Spleen (tissue), 13 donors: ENCODE measurements at places on chromosomes 13 and 19.

DNA sequence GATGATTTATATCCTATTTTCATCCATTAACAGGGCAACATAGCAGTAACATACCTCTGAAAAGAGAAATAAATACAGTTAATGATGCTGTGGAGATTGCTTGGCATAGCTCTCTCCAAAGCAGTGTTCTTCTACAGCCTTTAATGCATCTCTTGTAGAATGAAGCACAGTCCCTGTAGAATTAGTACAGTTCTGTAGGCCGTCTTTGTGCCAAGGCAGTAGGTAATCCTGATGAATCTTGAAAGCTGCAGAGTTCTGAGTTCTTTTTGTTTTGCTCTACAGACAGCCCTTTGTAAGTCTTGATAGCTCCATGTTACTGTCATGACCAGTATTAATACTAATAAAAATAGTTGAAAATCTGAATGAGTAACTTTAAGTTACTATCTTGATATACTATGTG lies 184.2 kb downstream of the MAB21L1 start:
- DNase-seq: no peak

DNA sequence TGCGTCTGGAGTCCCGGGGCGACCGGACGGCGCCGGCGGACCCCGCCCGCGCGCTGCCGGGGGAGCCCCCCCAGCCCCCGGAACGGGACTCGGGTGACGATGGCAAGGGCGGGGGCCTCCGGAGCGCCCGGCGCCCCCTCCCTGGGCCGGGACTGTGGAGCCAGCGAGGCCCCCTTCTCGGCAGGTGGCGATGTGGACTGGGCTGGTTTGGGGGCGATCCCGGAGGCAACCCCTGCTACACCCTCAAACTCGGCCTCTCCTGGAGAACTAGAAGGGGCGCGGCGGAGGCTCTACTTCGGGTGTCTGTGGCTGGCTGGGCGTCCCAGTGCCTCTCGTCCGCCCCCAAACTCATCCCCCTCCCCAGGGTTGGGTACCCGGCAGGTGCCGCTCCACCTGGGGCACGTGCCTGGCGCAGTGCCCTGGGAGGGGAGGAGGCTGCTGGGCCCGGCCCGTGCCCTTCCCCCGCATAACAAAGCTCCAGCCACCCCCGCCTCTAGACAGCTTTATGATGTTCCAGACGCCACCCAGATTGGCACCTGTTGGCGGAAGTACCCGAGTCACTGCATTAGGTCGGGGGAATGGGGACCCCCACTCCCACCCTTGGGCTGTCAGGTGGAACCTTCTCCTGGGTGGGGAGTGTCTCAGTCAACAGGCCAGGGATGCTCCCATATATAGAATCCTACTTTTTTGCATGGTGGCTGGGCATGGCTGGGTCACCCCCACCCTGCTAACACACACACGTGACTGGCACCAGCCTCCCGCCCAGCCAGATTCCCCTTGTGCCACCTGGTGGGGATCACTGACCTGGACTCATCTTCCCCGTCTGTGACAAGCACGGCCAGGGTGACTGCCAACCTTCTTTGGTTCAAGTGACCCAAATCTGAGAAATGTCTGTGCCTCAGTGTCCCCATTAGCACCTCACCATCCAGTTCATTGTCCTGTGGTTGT lies 722 bp downstream of the PKN1 start:
- peak; percentile 86 for DNase-seq

DNA sequence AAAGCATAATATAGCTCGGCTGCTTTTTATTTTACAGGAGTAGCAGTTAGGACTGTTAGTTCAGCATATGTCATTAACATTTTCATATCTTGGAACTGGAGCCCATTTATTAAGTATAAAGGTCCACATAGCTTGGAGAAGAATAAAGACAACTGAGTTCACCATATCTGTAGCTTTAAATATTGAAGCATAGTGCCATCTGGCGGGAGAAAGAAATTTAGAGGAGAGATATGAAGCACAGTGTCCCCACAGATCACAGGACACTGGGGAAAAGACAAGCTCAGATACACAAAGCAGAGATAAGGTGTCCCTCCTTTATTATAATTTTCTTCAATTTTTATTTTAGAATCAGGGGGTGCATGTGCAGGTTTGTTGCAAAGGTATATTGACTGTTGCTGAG lies 104.7 kb upstream of the FREM2 start:
- no peak for DNase-seq

DNA sequence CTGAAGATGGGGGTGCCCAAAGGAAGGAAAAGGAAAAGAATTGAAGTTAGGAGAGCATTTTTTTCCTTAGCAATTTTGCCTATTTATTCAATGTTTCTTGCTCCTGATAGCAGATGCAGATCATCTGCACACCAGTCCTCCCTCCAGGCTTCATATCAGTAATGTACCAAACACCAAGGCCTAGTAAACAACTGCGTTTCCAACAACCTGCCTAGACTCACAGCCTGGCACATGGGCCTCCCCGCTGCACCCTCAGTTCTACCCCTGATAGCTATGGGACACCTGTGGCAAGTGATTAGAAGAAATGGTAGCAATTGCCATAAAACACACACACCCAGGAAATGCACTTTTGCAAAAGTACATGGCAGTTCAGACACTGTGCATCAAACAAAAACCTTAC lies 30.4 kb upstream of the HMGB1 start:
- DNase-seq: no peak

DNA sequence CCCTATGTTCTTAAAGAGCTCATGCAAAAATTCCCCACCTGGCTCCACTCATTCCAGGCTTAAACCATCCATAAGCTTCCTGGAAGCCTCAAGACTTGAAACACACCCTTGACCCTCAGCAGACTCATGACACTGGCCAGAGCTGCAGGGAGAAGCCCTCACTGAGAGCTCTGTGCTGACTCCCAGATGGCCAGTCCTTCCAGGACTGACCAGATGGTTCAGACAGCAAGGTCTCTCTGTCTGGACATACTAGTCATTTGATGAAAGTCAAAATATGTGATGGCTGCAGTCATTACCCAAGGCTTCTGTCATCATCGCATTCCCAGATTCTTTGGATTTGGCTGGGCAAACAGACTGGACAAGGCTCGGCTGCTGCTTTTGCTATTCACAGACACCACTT lies 397.4 kb downstream of the FOXO1 start:
- no peak for DNase-seq

- DNase-seq: no peak
Measured at GRCh38 chr13:50990818-50991506, 81.4 kb downstream of the RNASEH2B start.

DNA sequence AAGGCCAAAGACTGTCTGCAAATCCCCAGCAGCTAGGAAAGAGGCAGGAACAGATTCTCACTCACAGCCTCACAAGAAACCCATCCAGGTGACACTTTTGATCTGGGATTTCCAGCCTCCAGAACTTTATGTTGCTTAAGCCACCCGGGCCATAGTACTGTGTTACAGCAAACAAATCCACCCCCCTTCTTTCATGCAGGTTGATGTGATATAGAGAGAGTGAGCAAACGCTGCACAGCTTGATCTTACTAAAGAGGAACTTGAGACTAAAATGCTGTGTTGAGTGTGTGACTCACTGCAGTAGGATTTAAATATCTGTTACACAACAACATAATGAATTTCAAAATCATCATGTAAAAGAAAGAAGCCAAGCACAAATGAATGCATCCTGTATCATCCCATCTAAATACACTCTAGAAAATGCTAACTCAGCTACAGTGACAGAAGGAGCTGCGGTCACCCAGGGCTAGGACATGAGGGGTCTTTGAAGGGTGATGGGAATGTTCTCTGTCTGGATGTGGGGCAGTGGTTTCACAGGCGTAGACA lies 32.2 kb downstream of the RCBTB2 start:
- no peak for DNase-seq

- DNase-seq: no peak
Measured at GRCh38 chr13:47955836-47956235, 45.2 kb downstream of the SUCLA2 start.

DNA sequence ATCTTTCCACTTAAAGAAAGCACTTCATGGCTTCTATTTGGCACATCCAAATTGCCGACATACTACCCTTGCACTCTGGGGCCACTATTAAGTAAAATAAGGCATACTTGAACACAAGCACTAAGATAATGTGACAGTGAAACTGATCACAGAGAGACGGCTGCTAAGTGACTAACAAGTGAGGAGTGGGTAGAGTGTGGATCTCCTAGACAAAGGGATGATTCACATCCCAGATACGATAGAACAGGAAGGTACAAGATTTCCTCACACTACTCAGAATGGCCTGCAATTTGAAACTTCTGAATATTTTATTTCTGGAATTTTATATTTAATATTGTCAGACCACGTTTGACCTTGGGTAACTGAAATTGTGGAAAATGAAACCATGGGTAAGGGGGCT lies 1721.8 kb upstream of the SPRY2 start:
- no peak for DNase-seq

- no peak for DNase-seq
Measured at GRCh38 chr19:50924586-50924985, 13.4 kb upstream of the KLK4 start.

GRCh38 chr13:59790626-59791025 lies 373.1 kb downstream of the DIAPH3 start:
- no peak for DNase-seq

- DNase-seq: no peak
Measured at GRCh38 chr19:6587093-6587820, 3.7 kb downstream of the CD70 start.

DNA sequence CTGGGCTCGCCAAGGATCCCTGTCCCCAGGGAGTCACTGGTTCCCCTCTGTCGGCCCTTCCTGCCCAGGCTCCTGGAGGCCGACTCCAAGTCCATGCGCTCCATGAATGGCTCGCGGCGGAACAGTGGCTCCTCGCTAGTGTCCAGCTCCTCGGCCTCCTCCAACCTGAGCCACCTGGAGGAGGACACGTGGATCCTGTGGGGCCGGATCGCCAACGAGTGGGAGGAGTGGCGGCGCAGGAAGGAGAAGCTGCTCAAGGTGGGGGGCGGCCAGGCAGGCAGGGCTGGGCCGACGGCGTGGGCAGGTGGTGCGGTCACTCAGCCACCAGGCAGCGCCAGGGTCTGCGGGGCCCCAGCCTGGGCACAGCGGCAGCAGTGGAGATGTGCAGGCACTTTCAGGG lies 17.6 kb downstream of the EVI5L start:
- DNase-seq: no peak

DNA sequence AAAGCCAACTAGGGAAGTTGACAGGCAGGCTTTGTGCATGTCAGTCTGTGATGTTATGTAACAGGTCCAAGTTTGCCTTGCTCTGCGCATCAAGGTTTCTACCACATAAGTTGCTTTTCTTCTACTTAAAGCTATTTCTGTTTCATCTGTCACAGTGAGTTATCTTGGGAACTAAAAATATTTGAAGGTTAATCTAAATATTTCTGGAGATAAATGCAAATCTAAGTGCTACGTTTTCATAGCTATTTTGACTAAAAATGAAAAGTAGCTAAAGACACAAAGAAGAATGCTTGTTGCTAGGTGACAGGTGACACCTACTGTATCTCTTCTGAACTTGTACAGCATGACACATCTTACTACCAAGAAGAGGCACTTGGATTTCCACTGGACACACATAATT lies 135.6 kb downstream of the KLF12 start:
- DNase-seq: no peak

DNA sequence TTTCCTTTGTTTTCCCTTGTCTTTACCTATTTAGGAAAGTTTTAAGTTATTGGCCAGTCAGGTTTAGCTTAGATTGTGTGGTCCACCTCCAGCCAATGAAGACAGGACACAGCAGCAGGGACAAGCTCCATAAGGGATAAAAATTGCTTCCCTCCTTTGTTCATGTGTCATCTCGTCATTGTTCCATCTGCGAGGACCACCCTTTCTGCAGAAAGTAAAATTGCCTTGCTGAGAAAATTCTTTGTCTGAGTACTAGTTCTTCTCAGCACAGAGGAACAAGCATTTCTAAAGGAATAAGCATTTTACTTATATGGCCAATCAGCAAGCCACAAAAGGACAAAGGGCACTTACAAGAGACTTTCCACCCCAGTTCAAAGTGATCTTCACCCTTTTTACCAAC lies 11.4 kb downstream of the ZNF560 start:
- DNase-seq: no peak

- no peak for DNase-seq
Measured at GRCh38 chr19:10870501-10870954, 825 bp upstream of the CARM1 start.

GRCh38 chr13:79185580-79185979 lies 220.5 kb downstream of the RBM26 start:
- no peak for DNase-seq

- peak; percentile 89 for DNase-seq
Measured at GRCh38 chr13:113491418-113491883, 940 bp upstream of the DCUN1D2 start.

GRCh38 chr13:42393573-42394360 lies 121.8 kb downstream of the AKAP11 start:
- DNase-seq: no peak

DNA sequence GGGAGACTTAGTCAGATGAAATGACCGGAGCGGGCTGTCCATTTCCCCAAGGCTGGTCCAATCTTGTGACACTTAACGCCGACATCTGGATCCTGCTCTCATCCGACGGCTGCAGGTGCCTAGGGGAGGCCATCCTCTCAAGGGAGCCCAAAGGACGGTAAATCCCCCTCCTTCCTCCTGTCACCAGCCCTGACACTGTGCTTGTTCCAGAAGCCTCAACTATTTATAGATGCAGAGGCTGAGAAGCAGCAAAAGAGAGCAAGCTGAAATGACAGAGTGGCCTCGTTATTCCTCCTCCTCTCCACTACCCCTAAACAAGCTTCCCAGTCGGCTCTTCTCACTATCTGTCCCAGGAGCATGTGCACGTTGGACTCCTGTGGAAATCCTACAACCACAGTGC lies 533.7 kb downstream of the LIG4 start:
- DNase-seq: no peak

GRCh38 chr13:20016649-20017364 lies 58.3 kb downstream of the ZMYM2 start:
- no peak for DNase-seq

DNA sequence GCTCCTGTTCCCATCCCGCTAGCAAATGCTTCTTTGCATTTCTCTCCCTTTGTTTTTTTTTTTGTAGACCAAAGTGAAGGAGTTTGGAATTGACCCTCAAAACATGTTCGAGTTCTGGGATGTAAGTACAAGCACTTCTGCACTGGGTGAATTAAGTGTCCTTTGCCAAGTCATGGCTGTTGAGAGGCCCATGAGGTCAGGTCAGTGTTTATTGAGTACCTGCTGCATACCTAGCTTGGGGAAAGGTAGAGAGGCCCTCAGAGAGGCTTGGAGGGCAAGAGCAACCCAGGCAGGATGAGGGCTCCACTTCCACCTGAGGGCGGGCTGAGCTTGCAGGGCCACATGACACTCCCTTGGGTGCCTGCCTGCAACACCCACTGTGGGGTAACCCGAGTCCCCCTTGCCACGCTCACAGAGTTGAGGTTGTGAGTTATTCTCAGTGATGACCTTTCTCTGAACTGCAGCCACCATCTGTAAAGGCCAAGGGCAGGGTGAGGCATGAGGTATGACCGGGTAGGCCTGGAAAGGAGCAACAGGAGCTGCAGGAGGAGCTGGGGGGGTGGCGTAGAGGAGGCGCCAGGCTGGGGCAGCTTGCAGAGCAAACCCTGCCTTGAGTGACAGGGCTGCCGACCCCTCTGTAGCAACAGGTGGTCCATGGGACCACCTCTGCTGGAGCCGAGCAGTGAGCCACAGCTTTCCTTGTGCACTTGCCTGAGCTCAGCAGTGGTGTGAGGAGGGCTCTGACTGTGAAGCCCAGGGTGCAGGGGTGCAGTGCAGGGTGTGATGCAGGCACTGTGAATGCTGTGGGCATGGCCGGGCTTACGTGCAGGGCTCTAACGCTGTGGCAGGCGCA lies 16.6 kb downstream of the GPI start:
- DNase-seq: no peak

GRCh38 chr13:31198519-31198918 lies 1.3 kb upstream of the B3GLCT start:
- DNase-seq: no peak
